ENCODE measurements at places on chromosomes 3 and 15.

GRCh38 chr15:83887404-83887803 is 233.5 kb downstream of the ADAMTSL3 start:
- DNase-seq = no peak

DNA sequence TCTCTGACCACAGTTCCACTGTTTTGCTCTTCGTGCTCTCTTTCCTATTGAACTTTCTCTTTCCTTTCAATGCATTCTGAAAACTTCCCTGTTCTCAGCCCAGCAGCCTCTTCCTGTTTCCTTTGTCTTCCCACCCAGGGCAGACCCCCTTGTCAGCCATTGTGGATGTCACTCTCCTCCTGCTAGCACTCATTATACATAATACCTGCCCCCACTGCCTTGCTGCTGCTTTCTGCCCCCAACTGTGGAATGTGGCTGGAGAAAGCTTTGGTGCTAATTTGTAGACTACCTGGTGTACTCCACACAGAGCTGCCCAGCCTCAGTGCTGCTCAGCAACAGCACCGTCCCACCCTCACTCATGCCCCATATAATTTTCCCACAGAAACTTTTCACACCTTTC is 80.2 kb downstream of the CHCHD6 start:
- no peak for DNase-seq

DNA sequence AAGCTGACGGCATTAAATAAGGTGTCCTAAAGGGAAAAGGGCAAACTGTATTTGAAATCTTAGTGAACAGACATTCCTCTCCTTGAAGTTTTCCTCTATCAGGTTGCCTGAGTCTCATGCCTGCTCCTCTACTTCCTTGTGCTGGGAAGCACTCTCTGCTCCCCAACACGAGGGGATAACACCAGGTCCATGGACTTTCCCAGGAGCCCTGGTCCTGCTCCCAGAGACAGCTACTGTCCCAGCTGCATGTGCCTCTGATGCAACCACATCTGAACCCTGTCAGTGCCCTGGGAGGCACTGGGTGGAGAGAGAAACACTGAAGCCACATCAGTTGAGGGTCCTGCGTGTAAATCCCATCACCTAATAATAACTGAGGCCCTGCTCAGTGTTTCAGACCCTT is 7.4 kb downstream of the TLR9 start:
- peak; percentile 29 for DNase-seq

DNA sequence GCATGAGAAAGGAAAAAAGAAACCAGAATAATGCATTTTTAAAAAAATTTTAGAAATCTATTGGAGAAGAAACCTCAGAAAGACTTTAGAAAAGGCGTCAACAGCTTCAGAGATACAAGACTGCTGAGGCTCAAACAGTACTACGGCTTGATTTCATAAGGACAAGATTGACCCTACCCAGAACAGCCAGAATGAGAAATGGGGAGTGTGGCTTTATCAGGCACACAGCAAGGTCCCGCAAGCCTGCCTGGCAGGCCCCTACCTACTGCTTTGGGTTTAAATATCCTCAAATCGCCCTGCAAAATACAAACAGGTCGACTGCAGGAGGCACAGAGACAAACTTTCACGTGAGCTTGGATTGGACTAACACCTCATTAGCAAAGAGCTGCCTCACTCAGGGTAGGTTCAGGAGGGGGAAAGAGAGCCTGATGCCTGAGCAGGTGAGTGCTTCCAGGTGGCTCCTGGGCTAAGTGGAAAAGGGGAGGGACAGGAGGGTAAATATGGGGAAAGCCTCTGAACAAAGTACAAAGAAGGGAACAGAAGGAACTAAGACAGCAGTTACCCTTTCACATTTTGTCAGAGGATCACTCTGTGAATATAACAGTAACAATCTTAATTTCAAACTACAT is 87.5 kb downstream of the RORA start:
- no peak for DNase-seq

DNA sequence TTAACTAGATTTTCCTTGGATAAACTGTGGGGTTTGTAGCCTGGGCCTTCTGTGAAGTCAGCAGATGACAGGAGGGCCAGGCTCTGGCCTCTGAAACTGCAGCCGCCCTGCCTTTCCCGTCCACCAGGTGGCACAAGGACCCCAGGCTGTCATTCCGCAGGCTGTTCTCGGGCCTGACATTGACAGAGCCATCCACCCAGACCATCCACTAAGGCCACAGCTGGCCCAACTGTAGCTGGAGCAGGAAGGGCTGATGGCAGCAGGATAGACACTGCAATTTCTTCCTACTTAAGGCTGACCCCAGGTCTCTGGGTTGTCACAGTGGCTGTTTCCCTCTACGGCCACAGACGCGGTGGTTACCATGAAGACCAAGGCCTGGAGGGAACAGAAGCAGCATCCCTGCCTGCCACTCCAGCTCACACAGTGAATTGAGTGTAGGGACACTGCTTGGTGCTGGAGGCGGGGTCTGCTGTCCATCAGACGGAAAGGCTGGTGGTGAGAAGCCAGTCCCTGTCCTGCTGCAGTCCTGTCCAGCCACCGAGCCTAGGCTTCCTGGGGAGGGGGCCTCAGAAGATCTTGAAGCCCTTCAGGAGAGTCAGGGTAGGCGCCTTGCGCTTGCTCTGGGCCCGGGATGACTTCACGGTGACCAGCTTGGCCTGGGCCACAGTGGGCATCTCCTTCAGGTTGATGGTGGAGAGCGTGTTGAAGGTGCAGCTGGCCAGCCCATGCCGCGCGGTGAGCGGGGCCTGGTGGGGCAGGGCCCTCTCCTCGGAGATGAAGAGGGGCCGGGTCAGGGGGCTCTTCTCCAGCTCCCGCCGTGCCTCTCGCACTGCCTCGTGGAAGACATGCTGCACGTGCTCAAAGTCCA is 9.4 kb downstream of the SLC51B start:
- peak; percentile 71 for DNase-seq

DNA sequence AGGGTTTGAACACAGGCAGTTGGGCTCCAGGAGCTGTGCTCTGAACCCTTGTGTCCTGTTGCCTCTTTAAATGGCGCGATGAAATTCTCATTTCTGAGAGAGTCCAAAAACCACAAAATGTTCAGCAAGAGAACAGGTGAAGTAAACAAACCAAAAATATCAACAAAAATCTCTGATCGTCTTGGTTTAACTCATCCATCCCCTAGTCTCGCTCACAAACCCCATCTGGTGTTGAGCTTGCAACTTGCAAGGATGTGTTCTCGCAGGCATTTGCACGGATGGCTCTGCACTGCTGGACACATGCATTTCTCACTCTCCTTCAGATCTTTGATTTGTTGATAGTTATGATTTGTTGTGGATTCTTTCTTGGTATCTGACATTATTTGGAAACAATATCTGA is 31.1 kb downstream of the FAH start:
- no peak for DNase-seq

- DNase-seq = no peak
Observed at GRCh38 chr3:107260207-107260606, 117.0 kb upstream of the CCDC54 start.

- no peak for DNase-seq
Observed at GRCh38 chr3:178200316-178200715, 335.9 kb upstream of the KCNMB2 start.

DNA sequence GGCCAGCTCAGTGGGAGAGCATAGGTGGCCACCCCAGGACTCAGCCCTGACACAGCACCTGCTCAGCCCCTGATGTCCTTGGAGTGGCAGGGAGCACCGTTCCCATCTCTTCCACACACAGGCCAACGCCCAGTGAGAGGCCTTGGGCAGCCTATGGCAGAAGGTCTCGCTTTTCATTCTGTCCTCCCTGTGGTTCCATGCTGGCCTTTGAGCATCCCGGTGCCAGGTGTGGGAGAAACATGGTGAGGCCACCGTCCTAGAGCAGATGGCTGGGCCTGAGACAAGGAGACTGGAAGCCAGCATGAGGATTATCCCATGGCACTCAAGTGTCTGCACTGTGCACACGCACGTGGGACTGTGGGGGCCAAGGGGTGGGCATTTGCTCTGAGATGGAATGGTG is 25.1 kb downstream of the ADCY5 start:
- DNase-seq = no peak

- DNase-seq = no peak
Observed at GRCh38 chr3:165549037-165549436, 288.2 kb downstream of the BCHE start.

GRCh38 chr3:116367761-116368395 is 77.4 kb downstream of the LSAMP start:
- DNase-seq = no peak

DNA sequence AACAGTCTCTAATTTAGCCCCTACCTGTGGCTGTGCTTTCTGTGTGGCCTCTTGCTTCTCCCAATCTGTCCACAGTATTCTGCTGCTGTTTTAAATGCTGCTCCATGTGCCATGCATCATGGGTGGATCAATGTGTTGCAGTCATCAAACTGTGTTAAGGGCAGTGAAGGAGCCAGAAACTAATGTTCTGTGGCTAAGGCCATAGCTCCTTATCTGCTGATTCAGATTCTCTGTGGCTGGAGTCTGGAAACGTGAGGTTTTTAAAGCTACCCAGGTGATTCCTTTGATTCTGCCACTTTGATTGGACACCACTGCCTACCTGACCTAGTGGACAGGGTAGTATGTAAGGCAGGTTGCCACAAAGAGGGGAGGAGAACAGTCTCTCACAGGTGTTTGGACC is 44.8 kb downstream of the MORC1 start:
- no peak for DNase-seq

GRCh38 chr15:33145447-33145846 is 49.1 kb downstream of the FMN1 start:
- no peak for DNase-seq

GRCh38 chr3:49492969-49493368 is 22.9 kb downstream of the DAG1 start:
- DNase-seq = no peak

GRCh38 chr15:78626381-78626995 is 5.7 kb upstream of the CHRNA3 start:
- DNase-seq = no peak

GRCh38 chr3:5136211-5136918 is 14.3 kb downstream of the ARL8B start:
- peak; percentile 12 for DNase-seq

DNA sequence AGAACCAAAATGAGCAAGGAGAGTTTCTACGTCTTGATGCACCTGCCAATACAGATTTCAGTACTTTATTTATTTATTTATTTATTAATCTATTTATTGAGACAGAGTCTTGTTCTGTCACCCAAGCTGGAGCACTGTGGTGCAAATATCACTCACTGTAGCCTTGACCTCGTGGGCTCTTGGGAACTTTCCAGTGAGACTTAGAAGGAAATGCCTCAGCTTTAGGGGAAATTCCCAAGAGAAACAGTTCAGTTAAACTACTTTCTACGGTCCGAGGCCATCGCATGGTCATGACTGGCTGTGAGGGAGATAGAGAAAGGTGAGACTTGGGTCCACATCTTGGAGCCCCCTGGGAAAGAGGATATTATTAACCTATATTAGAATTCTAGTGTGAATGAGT is 47.0 kb upstream of the HERC1 start:
- DNase-seq = no peak

DNA sequence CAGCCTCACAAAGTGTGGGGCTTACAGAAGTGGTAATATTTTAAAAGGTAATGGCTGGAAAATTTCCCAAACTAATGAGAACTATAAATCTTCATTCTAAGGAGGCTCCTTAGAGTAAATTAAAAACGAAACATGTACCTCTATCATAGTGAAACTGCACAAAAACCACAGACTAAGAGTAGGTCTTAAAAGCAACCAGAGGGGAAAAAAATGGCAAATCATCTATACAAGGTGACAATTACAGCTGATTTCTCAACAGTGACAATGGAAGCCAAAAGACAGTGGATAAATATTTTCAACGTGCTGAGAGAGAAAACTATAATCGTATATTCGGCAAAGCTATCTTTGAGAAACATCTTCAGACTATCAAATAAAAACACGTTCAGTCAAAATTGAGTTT is 20.6 kb downstream of the HEG1 start:
- no peak for DNase-seq

DNA sequence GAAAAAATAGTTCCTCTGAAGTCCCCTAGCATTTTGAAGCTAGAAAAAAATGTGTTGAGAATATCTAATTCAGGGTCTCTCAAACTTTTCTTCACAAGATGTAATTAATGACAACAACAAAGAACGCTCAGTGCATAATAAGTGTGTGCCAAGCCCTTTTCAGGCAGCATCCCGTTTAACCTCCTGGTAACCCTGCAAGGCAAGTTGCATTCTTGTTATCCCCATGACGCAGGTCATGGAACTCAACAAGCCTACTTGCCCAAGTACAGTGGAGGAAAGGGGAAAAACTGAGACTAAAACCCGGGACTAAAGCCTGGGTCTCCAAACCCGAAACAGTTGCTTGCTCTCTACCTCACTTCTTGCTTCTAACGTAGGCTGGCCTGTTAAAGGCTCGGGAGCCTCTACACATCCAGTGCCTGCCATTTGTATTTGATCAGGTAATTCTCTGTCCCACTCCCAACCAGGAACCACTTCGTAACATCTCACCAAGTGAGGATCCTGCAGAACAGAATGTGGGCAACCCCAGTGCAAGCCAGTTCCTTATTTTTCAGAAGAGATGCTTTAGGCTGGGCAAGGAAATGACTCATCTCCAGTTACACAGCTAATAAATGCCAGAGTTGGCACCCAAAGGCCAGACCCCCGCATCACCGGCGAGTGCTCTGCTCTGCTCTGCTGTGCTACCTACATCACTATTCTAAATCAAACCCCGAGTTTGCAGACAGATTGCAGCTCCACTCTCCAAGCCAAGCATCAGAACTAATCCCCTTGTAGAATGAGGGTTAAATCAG is 28.3 kb downstream of the LMCD1 start:
- DNase-seq = peak; percentile 1

DNA sequence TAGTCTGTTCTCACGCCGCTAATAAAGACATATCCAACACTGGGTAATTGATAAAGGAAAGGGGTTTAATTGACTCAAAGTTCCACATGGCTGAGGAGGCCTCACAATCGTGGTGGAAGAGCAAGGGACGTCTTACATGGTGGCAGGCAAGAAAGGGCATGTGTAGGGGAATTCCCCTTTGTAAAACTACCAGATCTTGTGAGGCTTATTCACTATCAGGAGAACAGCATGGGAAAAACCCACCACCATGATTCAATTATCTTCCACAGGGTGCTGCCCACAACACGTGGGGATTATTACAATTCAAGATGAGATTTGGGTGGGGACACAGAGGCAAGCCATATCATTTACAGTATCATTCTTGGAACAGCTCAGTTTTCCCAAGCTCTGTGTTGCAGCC is 268.0 kb downstream of the SUCLG2 start:
- no peak for DNase-seq

GRCh38 chr15:74196175-74196574 is 6.4 kb downstream of the STRA6 start:
- DNase-seq = peak; percentile 81

DNA sequence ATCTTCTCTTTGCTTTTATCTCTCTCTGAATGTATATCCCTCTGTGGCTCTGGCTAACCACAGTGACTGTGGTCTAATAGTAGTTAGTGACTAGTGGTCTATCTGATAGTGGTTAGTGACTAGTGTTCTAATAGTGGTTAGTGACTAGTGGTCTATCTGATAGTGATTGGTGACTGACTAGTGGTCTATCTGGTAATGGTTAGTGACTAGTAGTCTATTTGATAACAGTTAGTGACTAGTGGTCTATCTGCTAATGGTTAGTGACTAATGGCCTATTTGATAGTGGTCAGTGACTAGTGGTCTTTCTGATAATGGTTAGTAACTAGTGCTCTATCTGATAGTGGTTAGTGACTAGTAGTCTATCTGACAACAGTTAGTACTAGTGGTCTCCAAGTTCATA is 110.5 kb downstream of the MDFIC2 start:
- DNase-seq = no peak

GRCh38 chr3:100106094-100106493 is 8.2 kb downstream of the FILIP1L start:
- no peak for DNase-seq

- no peak for DNase-seq
Observed at GRCh38 chr3:189292667-189293484, 121.1 kb downstream of the TPRG1 start.

All from SW480 (cell line).